ENCODE measurements at places on chromosomes 1 and 21. TPM values are rescaled to one million over a fixed set of nuclear protein-coding genes. Genes with fewer than 3 reads are reported as not detected.

AGT gene
- 0.10 TPM for total RNA-seq

TMEM200B gene
- 0.56 TPM for total RNA-seq

CLCA2 gene
- total RNA-seq: 0.26 TPM

ATP1A4 gene
- not detected for total RNA-seq

DNA sequence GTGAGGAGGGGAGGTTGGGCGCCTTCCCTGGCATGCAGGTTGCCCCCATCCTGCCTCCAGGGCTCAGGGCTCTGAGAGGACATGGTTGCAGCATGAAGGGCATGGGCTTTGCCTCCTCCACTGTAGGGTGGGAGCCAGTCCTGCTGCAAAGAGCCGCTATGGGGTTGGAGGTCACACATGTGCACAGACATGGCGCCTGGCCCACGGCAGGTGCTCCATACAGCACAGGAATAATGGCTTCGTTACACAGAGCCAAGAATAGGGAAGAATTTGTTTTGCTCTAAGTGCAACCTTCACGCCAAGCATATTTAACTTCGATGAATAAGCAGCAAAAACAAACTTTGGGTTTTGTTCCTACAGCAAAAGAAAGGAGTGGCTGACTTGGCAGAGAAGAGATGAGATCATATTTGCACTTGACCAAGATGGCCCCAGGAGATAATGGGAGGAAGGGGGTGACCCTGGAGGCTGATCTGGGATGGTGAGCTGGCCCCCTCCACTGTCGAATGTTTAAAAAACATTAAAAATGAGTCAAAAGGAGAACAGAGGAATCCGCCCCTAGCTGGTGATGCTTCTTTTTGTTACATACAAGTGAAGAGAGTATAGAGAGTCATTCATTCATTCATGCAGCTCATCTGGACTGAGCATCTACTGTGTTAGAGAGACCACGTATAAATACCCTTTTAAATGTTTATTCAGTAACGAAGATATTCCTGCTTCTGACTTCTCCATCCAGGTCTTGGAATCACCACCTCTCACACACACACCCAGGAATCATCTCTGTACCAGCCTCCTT is 12.4 kb upstream of the C2CD2 start:
- DNase-seq: peak; percentile 28

GRCh38 chr1:1360506-1361169 is 2.3 kb upstream of the MXRA8 start:
- peak; percentile 92 for DNase-seq

DNA sequence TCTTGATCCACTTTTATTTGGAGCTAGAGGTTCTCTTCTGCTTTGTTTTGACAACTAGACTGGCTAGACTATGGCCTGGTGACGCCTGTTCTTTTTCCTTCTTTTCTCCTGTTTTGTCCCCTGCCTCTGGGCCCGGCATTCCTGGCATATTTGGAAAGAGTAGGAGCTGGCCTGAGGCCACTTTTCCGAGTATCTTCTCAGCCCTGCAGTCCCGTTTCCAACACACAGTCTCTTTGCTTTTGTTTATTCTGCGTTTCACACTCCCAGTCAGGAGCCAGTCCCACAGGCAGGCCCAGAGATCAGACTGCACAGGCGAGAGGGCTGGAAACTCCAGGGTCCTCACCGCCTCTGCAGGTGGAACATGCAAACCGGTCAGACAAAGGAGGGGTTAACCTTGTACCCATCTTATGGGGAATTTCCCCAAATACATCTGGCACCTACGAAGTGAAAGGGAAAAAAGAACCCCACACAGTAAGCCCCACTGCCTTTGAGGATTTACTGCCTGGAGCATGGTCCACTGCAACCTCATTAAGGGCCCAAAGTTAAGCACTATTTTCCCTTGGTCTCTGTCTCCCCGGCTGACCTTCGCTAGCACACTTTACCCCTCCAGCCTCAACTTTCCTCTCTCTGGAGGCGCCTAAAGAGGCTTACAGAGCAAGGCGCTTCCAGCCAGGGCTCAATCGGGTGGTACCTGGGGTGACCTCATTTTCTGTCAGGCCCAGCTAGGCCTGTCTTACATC is 141.1 kb downstream of the TOMM20 start:
- peak; percentile 52 for DNase-seq

GRCh38 chr1:162994921-162995320 is 74.2 kb upstream of the RGS4 start:
- DNase-seq: no peak

GRCh38 chr1:159791031-159791430 is 10.3 kb downstream of the DUSP23 start:
- DNase-seq: no peak

DNA sequence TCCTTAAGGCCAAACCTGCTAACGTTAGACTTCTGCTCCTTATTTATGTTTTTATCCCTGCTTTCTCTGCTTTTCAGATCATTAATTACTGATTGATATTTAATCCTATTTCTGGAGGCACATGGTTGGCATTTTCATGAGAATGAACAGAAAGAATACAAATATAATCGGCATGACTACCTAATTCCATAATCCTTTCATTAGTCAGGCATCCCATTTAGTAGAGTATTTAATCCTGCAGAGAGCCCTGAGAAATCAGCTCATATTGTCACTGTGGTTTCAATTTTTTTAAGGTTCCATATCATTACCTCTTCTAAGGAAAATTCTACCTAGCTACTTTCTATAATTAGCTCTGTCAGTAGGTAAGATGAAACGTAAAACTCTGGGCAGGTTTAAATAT is 238.8 kb downstream of the NCAM2 start:
- no peak for DNase-seq

GRCh38 chr1:214664651-214665433 is 61.8 kb downstream of the CENPF start:
- no peak for DNase-seq

DNA sequence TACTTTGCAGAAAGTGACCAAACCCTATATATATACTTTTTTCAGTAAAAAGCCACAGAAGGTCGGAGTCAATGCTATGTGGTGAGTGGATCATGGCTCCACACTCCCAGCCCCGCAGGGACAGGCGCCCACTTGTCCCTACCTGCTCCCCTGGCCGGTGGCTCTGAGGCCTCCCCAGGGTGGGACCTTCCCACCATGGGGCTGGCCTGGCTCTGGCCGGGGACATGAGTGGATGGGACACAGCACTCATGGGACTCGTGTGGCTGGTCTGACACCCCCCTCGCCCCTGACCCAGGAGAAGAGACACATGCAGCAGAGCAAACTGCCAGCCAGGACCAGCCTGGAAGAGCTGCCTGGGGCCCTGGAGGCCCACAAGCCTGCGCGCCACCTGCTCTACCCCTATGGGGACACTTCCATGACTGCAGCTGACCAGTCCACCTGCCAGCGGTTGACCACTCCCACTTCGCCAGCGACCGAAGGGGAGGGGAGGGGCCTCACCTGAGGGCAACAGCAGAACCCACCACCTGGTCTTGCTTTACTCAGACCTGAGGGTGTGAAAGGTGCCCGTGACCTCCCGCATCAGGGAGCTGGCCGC is 2.2 kb downstream of the SPATC1L start:
- no peak for DNase-seq

- no peak for DNase-seq
Observed at GRCh38 chr21:42199868-42200463, 19.0 kb upstream of the ABCG1 start.

- DNase-seq: no peak
Observed at GRCh38 chr1:166814611-166815010, 24.7 kb upstream of the POGK start.

DNA sequence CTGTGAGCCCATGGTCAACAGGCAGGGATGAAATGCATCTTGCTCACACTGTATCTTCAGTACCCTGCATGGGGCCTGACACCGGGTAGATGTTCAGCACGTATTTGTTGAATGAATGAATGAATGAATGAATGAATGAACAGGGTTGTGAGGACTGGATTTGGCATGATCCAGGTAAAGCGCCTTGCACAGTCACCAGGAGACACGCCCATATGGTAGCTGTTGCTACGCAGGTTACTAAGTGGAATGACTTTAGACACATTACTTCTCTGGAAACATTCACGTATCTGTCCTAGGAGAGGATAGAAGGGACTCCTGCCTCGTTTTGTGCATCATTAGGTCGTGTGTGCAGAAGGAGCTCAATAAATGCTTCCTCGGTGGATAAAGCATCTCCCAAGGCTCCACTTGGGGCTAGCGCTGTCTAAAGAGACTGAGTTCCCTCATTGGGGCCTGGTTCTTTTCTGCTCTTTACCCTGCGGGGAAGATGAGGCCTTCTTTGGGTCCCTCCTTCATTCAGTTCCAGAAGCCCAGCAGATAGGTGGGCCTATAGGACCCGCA is 54.2 kb downstream of the NDUFS5 start:
- DNase-seq: no peak

GRCh38 chr1:23533246-23534023 is 2.4 kb upstream of the E2F2 start:
- no peak for DNase-seq

DNA sequence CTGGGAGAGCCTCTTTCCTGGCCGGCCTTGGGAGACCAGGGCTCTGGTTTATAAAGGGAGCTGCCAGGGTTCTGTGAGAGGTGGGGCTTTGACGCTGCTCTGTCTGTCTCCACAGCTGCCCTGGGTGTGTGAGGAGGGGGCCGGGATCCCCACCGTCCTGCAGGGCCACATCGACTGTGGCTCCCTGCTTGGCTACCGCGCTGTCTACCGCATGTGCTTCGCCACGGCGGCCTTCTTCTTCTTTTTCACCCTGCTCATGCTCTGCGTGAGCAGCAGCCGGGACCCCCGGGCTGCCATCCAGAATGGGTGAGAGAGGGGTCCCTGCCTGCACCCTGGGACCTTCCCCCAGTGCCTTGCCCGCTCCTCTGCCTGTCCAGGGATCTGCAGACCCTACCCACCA is 11.6 kb downstream of the SERINC2 start:
- no peak for DNase-seq

GRCh38 chr1:98034505-98034904 is 113.7 kb upstream of the DPYD start:
- no peak for DNase-seq

- peak; percentile 85 for DNase-seq
Observed at GRCh38 chr1:85623061-85623471, 42.5 kb downstream of the CCN1 start.

DNA sequence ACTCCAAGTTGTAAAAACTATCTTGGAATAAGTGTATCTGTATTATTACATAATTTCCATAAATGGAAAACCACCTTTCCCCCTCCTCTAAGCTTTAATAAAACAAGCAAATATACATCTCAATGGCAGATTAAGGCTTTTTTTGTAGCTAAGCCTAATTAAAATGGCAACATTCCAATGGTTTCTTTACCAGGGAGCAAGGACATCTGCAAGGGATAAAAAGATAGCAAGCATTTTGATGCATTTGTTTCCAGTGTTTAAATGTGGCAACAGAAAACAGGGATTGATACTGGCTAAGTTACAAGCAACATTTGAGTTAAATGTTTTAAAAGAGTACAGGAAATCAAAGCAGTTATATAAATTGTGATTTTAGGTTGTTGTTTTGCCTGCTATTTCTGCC is 1012.7 kb downstream of the ADGRL2 start:
- no peak for DNase-seq
